Right cardiac atrium (tissue), 5 donors: ENCODE measurements at places on chromosomes 11 and 22.
A peak's percentile ranks its signal among the peaks of the same experiment; 100 is the strongest.

DNA sequence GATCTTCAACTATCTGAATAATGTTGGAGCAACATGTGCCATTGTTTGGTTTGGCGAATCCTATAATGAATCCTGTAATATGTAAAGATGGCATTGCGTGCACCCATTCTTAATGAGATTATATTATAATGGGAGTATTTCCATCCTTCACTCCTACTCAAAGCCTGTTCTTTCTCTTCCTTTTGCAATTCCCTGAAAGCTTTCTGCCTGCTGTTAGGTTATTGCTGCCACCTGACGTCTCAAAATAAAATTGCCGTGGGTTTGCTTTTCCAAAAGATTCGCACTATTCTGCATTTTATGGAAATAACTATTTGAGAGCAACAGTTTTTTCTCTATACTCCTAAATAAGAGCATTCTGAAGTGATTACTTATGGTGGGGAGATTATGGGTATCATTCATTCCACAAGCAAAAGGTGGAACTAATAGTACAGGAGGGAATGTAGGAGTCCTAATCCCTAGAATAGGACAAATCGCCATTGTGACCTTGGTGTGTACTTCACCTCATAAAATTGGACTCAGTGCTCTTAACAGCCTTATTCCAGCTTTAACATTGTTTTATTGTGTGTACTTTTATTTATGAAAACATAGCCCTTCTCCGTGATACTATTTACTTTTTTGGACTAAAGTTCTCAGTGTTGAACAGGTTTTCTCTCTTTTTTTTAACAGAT lies 69.6 kb upstream of the ALKBH3 start:
- no peak for DNase-seq

DNA sequence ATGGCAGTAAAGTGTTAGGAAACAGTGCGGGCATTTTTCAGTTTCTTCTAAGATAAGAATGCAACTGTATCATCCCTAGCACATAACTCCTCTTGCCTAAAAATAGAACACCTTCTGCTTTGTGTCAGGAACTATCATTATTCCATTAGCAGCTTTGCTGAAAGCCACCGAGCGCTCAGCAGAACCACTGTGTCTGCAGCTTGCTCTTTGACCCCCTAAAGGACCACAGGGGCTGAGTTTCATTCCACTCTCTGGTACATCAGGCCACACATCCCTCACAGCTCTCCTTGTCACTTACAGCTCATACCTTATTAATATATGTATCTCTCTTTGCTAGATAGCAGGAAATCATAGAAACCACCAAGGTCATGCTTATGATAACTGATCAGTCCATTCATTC lies 360.2 kb downstream of the KCNA4 start:
- no peak for DNase-seq

GRCh38 chr22:21636629-21637218 lies 4.2 kb downstream of the CCDC116 start:
- no peak for DNase-seq

DNA sequence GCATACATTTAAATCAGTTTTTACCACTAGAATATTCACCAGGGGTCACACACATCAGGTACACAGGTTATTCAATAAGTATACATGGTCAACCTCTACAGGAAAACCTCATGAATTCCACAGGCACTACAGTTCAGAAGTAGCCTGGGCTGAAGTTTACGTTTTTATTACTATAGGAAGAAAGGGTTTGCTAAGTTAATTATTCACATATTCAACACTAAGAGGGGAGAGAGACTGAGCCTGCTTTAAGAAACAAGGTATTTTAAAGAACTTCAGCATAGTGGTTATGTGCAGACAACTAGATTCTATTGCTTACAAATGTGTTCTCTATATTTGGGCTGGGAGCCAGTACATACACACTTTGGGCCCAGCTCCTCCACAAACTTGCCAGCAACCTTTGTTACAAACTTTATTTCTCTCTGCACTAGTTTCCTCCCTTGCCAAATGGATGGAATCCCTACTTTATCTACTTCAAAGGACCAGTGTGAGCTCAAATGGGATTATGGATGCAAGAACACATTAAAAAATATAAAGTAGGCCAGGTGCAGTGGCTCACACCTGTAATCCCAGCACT lies 31.9 kb downstream of the IL18BP start:
- no peak for DNase-seq

DNA sequence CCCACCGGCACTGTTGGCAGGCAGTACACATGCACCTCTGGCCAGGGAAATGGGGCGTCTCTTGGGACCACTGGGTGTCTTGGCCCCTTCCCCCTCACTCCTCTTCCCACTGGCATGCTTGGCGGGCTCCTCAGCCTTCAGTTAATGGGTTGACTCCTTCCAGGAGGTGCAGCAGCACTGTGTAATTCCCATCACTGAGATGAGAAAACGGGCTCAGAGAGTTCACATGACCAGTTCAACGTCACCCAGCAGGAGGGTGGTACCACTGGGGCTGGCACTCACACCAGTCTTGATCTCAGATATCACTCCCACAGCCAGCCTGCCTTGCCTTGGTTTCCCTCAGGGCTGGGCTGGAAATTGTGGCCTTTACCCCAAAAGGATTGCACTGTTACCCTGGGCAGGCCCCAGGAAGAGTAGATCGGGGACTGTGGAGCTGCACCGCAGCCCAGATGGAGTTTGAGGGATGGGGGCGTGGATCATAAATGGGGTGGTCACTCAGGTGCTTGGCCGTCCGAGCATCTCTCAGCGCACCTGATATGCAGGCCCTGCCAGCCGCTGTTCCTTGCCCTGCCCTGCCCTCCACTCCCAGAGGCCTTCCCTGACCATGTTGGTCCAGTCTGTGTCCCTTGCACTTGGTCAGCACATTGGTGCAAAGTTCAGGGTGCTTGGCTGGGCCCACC lies 16.9 kb downstream of the CAPN5 start:
- no peak for DNase-seq

DNA sequence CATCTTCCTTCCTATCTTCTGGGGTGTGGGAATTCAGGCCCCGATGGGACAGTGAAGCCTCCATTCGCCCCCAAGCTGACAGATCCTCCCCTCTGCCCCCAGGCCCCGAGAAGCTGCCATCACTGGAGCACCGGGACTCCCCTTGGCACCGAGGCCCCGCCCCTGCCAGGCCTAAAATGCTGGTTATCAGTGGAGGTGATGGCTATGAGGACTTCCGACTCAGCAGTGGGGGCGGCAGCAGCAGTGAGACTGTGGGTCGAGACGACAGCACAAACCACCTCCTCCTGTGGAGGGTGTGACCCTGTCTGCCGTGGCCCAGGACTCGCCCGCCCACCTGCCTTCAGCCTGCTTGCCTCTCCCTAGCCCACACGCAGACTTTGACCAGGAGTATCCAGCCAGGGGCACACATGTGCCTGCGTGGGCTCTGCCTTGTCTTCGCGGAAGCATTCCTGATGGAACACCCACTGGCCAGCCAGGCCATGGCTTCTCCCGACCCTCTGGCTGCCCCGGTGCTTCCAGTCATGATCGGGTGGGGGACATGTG lies 8.6 kb upstream of the RELT start:
- no peak for DNase-seq

- DNase-seq = no peak
These were observed 86.4 kb upstream of the THY1 start for GRCh38 chr11:119509282-119509841.

DNA sequence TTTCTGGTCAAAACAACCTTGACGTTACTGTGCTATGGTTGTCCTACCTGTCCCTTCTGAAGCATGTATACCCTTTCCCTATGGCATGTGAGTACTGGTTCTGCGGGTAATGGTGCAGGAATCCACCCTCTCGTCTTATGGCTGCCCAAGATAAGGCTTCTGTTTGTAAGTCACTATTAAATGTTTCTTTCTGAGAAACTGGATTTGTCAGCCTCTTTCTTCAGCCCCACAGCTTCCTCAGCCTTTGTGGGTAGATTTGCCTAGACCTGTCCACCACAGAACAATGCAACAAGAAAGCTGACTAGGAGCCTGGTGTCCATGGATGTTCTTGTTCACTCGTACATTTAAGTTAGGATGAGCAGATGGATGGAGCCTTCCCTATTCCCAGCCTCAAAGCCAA lies 14.4 kb downstream of the MMP7 start:
- no peak for DNase-seq

GRCh38 chr22:47206666-47207218 lies 444.3 kb downstream of the TBC1D22A start:
- DNase-seq = no peak

- DNase-seq = peak; percentile 36
These were observed 170.9 kb upstream of the CTSC start for GRCh38 chr11:88508418-88508758.

- no peak for DNase-seq
These were observed 1482.1 kb downstream of the TBC1D22A start for GRCh38 chr22:48244388-48245195.

DNA sequence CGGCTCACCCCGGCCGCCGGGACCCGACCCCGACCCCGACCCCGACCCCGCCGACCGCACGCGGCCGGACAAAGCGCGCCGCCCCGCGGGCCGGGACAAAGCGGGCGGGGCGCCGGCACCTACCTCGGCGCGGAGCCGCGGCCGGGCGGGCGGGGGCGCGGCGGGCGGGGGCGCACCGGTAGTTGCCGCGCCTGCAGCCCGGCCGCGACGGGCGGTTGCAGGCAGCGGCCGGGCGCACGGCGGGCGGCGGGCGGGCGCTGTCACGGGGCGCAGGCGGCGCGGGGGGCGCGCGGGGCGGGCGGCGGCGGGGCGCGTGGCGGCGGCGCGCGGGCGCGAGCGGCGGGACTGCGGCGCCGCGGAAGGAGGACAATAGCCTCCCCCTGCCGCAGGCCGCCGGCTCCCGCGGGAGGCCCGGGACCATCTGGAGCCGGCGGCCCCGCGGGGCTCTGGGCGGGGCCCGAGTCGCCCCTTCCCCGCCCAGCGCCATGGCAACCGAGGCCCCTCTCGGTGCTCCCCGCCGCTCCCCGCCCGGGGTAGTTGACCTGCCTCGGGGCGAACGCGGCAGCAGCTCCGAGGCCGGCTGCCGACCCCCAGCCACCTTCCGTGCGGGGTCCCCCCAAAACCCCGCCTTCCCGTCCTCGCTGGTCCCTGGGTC lies 851 bp downstream of the SPTBN2 start:
- peak; percentile 53 for DNase-seq

DNA sequence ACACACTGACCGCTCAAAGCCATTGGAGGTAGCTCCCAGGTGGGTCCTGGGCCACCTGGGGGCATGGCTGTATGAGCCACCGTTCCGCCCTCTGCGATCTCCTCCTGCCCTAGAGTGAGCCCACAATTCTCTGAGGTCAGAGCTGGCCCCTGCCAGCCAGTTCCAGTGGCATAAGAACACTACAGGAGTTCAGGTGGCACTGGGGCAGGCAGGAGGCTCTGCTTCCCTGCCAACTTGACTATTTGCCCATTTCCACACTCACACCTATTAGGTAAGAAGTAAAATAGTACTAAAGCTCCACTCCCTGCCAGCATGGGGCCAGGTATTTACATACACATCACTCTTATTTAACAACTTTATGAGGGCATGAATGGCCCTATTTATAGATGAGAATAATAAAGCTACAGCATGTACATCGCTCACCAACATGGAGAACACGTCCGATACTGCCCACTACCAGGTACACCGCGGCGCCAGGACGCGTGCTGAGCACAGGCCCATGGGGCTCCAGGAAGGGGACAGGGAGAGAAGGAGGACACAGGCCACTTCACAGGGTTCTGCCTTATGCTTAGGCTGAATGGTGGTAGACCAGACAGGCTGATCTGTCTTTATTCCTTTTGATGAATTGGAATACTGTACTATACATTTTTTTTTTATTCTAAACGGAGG lies 26.2 kb downstream of the PISD start:
- peak; percentile 44 for DNase-seq

GRCh38 chr11:44808053-44808753 lies 81.4 kb downstream of the TSPAN18 start:
- DNase-seq = no peak

DNA sequence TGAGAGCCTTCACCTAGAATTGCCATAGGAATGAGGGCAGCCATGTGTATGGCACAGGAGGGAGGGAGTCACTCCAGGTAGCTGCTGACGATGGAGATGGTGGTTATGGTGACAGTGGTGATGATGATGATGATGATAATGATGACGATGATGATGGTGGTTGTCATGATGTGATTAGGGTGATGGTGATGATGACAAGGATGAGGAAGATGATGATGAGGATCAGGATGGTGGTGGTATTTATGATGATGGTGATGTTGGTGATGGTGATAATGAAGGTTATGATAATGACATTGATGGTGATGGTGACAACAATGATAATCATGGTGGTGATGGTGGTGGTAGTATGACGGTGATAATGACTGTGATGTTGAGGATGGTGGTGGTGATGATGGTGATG lies 1130.5 kb downstream of the BRD1 start:
- no peak for DNase-seq

DNA sequence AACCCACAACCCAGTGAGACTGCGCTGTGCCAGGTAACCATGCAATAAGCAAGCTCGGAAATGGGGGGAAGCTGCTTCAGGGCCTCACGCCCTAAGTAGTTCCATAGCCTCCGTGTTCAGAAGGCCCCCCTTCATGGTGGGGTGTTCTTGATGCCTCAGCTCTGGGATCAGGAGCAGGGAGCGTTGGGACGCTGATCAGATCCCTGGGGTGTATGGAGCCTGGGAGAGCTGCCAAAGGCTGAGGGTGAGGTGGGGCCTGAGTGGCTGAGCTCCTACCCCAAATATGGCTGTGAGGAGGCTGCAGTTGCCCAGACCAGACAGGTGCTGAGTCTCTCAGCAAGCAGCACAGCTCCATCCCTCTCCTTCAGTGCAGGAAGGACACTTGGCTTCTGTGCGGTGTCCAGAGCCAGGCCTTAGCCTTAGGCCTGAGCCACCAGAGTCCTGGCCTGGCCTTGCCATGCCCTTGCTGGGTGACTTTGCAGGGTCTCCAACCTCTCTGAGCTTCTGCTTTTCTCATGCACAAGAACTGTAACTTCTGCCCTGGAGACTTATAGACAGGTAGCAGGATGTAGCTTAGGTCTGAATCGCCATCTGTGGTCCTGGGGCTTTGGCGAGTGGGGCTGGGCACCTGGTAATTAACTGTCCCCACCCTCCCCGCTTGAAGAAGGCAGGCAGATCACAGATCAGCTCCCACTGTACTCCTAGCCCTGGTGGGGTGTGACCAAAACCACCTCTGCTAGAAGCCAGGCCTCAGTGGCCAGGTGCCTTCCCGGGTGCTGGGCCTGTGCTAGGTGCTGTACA lies 5.3 kb downstream of the MMP11 start:
- peak; percentile 41 for DNase-seq

DNA sequence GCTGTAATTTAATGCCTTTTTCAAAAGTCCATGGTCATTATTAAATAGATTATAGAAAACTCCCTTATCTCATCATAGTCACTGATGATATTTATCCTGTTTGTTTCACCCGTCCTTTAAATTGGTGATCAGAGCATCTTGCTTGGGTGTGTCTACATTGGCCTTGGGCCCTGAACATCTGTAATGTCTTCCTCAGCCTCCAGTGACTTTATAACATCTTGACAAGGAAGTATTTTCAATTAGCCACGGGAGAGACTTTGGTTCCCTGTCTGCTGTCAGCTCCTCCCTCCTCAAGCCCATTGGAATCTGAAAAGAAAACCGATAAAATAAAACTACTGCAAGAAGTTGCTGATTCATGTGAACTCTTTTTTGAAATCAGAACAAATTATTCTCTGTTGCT lies 116.9 kb upstream of the TTC12 start:
- no peak for DNase-seq

GRCh38 chr11:44046182-44046581 lies 1.6 kb upstream of the ACCSL start:
- DNase-seq = no peak

- peak; percentile 56 for DNase-seq
These were observed 34.7 kb upstream of the SEPTIN5 start for GRCh38 chr22:19679522-19680101.
